Skin of body (tissue), 3 donors: ENCODE measurements at places on chromosomes 12 and 14.

- DNase-seq = no peak
Observed at GRCh38 chr12:94615260-94616181, 34.8 kb downstream of the TMCC3 start.

DNA sequence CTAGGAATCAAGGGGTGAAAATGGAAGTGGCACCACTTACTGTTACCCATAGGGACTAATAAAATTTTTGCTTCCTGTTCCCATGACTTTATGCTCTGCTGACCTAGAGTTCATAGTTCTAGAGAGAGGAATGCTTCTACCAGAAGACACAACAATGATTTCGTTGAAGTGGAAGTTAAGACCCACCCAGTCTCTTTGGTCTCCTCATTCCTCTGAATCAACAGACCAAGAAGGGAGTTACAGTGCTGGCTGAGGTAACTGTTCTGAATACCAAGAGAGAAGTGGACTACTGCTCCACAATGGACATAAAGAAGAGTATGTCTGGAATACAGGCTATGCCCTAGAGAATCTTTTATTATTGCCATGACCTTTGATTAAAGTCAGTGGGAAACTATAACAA is 23.5 kb upstream of the DYRK2 start:
- DNase-seq = no peak

DNA sequence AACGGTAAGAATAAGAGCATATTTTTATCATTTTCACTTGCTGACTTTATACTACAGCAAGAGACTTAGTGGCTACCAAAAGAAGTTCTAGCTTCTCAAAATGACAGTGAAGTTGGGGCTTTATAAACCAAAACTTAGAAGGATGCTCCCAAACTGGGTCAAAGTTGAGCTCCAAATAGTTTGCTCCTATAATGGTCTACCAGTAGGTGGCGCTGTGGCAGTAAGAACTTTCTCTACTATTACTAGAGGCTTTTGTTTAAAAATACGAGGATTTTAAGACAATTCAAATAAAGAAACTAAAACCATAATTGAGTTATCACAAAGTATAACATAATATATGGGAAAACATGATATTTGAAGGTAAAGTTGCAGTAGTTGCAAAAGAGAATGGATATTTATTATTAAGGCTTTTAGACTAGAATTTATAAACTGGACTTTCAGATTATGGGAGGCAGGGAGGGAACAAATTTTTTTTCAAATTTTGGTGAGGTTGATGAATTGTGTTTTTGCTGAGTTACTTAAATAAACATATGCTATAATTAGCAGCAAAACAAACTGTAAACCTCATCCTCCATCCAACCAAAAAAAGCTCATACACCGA is 75.0 kb downstream of the TGFB3 start:
- peak; percentile 12 for DNase-seq

DNA sequence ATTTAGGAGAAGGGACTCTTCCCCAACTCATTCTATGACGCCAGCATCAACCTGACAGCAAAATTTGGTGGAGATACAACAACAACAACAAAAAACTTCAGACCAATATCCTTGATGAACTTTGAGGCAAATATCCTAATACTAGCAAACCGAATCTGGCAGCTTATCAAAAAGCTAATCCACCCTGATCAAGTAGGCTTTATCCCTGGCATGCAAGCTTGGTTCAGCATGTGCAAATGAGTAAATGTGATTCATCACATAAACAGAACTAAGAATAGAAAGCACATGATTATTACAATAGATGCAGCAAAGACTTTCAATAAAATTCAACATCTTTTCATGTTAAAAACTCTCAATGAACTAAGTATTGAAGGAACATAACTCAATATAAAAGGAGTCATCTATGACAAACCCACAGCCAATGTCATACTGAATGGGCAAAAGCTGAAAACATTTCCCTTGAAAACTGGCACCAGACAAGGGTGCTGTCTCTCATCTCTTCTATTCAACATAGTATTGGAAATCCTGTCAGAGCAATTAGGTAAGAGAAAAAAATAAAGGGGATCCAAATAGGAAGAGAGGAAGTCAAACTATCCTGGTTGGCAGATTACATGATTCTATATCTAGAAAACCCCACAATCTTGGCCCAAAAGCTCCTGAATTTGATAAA is 233.3 kb downstream of the CCDC59 start:
- DNase-seq = no peak
